Kasumi-1 (cell line): ENCODE measurements at places on chromosomes 3 and 15.

DNA sequence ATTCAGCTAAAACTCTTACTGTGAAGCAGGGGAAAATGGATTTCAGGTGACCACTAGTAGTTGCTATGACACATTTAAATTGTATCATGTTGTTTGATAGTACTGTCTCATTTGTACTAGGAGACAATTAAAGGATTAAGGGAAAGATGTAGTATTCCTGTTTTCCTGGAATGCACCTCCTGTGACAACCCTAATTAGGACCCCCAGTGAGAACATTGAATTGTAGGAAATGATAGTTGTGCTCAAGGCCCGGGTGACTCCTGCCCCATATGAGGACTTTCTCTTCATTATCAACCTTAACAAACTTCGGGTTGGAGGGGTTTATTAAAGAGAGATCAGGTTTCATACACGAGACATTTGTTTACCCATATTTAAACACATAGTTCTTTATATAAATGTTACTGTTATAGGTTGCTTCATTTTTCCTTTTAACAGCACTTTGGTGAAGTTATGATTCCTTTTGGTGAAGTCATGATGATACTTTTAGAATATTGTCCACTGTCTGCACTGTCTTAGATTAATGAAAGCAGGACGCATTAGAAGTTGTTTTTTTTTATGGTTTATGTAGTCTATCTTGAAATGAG lies 392.6 kb upstream of the NAALADL2 start:
- no peak for DNase-seq

- DNase-seq, result no peak
Observed at GRCh38 chr15:91548549-91548948, 305.0 kb upstream of the SLCO3A1 start.

- no peak for DNase-seq
Observed at GRCh38 chr3:144458283-144458682, 486.7 kb downstream of the DIPK2A start.

DNA sequence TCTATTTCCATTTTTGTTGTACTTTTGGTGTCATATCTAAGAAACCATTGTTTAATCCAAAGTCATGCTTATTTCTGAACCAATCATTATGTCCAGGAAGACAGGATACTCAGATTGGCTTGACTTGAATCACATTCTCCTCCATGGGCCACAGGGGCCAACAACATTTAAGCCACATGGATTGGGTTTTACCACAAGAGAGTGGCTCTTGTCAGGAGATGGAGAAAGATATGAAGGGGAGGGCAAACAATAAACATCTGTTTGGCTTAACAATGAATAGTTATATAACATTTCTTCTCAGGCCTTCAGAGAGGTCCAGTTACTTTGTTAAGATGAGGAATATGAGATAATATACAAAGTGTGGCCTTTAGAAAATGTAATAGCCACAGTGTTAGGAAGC lies 44.6 kb downstream of the GXYLT2 start:
- DNase-seq, result no peak
